Caki2 (cell line): ENCODE measurements at places on chromosomes 3 and 15. TPM values are rescaled to one million over a fixed set of nuclear protein-coding genes. Genes with fewer than 3 reads are reported as not detected.

GOLGA8H gene
- 0.30 TPM in 1 of 2 replicates, not detected in the other for total RNA-seq

CCDC54 gene
- not detected in 2 replicates for total RNA-seq

CCDC14 gene
- total RNA-seq: 5.8 and 17.3 TPM in 2 replicates

SH3GL3 gene
- 0.57 TPM in 1 of 2 replicates, not detected in the other for total RNA-seq

RHOV gene
- 0.23 and 0.51 TPM in 2 replicates for total RNA-seq

NSUN3 gene
- 8.9 and 10.6 TPM in 2 replicates for total RNA-seq

GNAT1 gene
- total RNA-seq: not detected in 2 replicates

ZNF620 gene
- total RNA-seq: 0.88 and 1.0 TPM in 2 replicates

MAGI1 gene
- total RNA-seq: 0.88 and 1.3 TPM in 2 replicates

PLCD1 gene
- total RNA-seq: 1.7 and 9.1 TPM in 2 replicates

BUB1B gene
- total RNA-seq: 44.3 and 49.3 TPM in 2 replicates

TMEM207 gene
- not detected in 2 replicates for total RNA-seq

FANCD2OS gene
- total RNA-seq: not detected in 2 replicates

ACAD9 gene
- 27.6 and 34.2 TPM in 2 replicates for total RNA-seq

SOX14 gene
- not detected in 2 replicates for total RNA-seq

SATB1 gene
- total RNA-seq: not detected in 2 replicates

ZNF501 gene
- 2.1 and 3.8 TPM in 2 replicates for total RNA-seq

ALG1L2 gene
- total RNA-seq: not detected in 2 replicates

RTP3 gene
- total RNA-seq: not detected in 2 replicates

GRK7 gene
- total RNA-seq: not detected in 2 replicates

TBC1D2B gene
- 5.2 and 83.5 TPM in 2 replicates for total RNA-seq

ABHD17C gene
- total RNA-seq: 4.0 and 7.5 TPM in 2 replicates

ERC2 gene
- not detected in 2 replicates for total RNA-seq

PLCH1 gene
- total RNA-seq: 2.7 and 5.6 TPM in 2 replicates

FAM3D gene
- not detected in 2 replicates for total RNA-seq

STRIT1 gene
- not detected in 2 replicates for total RNA-seq

MEX3B gene
- total RNA-seq: 5.5 and 7.4 TPM in 2 replicates

CHRNA5 gene
- 9.0 and 44.5 TPM in 2 replicates for total RNA-seq

ALG3 gene
- 33.2 and 41.5 TPM in 2 replicates for total RNA-seq

CFAP20DC gene
- 8.3 and 17.8 TPM in 2 replicates for total RNA-seq

PLS1 gene
- total RNA-seq: 25.0 and 36.6 TPM in 2 replicates

INAFM2 gene
- total RNA-seq: 2.6 and 4.6 TPM in 2 replicates

SI gene
- not detected in 2 replicates for total RNA-seq
